Activated CD4-positive, alpha-beta T cell treated with anti-CD3 and anti-CD28 coated beads, Interleukin-2, Interleukin-4, amounts not matched to agents 100 ng/mL and 50 ng/mL, durations not matched to agents 16 hours and 8 hours (primary cell): ENCODE measurements at places on chromosomes 16 and 17.

GRCh38 chr17:13055131-13055530 lies 37.3 kb upstream of the ELAC2 start:
- no peak for DNase-seq

- no peak for DNase-seq
These were observed 21.8 kb downstream of the XYLT1 start for GRCh38 chr16:17448640-17449638.

- DNase-seq: no peak
These were observed 5.5 kb downstream of the CBFA2T3 start for GRCh38 chr16:88971371-88972097.

- DNase-seq: no peak
These were observed 10.1 kb downstream of the AFMID start for GRCh38 chr17:78197147-78197832.
